GM12892 (cell line): ENCODE measurements at places on chromosomes 3 and 15.

- no peak for DNase-seq
These were observed 64.1 kb downstream of the CFAP44 start for GRCh38 chr3:113377158-113377557.

DNA sequence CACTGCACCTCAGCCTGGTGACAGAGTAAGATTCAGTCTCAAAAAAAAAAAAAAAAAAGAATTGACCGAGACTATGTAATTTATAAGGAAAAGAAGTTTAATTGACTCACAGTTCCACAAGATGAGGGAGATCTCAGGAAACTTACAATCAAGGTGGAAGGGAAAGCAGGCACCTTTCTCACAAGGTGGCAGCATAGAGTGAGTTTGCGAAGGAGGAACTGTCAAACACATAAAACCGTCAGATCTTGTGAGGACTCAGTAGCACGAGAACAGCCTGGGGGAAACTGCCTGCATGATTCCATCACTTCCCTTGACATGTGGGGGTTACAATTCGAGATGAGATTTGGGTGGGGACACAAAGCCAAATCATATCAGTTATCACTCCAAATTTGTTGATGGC is 380.9 kb downstream of the EDEM1 start:
- no peak for DNase-seq

DNA sequence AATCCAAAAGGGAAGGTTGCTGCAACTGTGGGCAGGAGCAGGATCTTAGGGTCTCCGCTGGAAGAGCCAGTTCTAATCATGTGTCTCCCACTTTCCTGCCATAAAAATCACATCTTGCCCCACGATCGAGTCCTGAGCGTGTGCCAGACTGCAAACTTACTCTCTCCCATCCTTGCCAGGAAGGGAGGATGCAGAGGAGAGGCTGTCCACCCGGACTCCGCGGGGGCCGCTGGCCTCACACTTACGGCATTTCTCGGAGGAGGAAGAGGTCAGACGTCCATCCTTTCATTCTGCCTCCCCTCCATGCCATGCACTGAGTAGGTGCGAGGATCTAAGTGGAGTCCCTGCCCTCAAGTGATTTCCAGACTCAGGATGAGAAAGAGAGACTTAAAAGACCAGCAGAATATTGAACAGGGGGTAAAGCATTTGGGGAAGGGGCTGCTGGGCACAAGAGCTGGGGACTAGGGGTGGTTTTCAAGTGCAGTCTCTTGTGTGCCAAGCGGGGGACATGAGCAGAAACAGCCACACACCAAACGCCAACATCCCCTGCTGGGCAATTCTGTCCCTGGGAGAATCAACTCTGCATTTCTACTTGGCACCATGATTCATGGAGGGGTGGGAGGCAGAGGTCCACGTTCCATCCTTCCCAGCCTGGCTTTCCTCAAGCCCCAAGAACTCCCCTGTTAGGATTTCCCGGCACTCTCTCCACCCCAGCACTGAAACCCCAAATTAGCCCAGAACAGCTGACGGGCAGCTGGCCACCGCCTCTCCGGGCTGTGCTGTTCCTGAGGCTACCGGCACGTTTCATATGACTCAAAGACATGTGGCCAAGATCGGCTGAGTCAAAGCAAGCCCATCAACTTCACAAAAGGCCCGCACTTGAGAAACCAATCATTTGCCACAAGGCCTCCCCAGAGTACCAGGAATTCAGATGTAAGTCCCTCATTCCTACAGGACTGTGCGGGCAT is 11.6 kb downstream of the OXTR start:
- DNase-seq: no peak

DNA sequence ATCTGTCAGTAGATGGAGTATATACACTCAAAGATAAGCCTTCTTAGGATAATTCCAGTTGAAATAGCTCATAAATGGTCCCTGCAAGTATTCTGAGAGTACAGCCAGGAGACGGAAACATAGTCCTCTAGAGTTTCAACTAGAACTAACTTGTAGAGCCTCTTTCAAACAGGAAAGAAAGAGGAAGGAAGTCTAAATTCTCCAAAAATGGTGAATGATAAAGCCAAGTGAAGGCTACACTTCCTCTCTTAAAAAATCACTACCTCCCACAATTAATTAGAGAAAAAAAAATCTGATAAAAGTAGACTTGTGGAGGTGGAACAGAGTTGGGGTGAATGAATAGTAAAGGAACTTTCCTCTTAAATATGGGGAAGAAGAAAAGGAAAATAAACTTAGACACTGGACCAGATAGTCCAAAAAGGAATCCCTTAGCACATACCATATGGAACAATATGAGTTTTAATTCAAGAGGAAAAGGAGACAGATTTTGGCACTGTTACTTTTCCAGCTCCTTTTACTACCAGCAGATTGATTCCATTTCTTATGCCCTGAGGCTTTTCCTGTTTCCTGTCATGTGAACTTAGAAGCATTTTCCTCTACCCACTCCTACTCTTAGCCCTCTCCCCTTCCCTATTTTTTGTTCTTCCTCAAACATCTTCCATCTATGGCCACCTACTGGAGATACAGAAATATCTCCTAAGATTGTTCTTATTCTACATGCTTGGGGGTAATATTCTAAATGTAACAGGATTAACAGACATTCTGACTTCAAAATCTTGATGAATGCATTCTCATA is 207.6 kb downstream of the CHST2 start:
- DNase-seq: no peak

DNA sequence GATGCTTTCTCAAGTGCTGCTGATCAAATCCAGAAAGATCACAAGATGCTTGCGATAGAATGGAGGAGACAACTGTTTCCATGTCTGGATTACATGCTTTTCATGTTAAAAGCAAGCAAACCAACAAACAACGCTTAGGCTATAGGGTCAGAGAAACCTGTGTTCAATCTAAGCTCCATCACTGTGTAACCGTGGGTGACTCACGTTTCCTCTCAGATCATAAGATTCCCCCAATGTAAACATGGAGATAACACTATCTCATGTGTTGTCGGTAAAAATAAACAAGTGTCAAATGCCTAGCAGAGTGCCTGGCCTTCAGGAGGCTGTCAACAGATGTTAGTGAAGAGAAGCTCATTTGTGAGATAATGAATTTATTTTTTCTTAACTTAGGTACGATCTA is 907.8 kb downstream of the NTRK3 start:
- no peak for DNase-seq

DNA sequence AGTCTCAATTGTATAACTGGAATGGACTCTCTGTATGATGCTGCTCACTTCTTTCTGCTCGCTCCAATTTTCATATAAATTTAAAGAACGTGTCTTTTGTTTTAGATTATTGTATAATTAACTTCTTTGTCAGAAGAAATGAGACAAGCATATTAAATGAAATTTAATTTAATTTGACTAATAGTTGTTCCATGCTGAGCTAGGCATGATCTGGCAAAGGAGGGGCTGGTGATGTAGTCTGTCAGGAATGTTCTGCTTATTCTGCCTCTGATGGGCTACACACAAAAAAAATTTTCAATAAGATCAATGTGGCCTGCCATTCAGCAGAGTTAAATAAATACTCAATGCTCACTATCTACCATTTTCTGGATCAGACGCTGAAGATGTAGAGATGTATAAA is 208.4 kb upstream of the CD96 start:
- no peak for DNase-seq
